ENCODE measurements at places on chromosomes 5 and 9.

- no peak for DNase-seq
Measured at GRCh38 chr9:93665128-93665636, 88.8 kb downstream of the PHF2 start.

DNA sequence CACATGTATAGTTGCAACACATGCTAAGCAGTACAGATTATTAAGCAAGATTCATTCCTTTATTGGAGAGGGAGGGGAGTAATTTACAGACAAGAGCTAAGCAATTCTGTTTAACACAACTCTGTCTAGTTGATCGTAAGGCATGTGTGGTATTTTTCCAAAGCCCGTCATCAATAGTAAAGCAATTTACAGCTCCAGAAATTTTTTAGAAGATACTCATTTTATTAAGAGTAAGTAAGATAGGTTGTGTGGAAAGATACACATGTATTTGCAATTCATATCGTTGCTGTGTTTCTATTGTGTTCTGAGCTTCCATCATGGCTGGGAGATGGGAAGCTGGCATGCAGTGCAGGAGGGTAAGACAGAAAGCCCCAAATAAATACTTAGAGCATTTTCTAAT, 289.2 kb upstream of the TMEM161B start:
- no peak for DNase-seq

GRCh38 chr9:105320568-105320967, 76.1 kb downstream of the SLC44A1 start:
- DNase-seq, result no peak

DNA sequence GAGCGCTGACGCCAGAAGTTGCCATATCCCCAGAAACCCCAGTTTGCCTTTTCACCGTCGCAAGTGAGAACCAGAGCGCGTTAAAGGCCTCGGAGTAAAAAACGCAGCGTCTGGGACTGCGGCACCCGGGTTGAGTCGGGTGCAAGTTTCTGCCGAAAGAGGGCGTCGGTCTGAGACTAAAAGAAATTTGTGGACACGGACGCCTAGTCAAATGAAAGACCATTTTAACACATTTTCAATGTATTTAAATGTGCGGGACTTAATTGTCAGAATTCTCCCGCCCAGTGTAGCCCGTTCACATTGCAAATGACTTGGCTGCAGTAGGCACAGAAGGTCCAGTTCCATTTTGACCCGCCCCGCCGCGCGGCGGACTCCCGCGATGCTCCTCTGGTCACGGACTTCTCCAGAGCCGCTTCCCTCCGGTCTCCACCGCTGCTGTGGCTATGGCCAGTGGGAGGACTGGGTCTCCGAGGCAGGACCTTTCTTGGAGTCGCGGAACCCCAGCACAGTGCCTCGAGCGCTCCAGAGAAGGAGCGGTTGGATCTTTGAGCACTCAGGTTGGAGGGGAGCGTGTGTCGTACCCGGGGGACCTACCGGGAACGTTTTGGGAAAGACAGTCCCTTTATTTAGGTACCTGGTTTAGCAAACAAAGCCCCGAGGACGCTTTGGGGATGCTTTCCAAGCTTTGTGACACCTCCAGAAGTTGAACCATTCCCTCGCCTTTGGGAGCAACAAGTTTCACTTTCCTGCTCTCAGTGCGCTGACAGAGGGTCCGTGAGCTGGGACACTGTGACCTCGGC, 1.2 kb upstream of the NPR3 start:
- peak; percentile 77 for DNase-seq

DNA sequence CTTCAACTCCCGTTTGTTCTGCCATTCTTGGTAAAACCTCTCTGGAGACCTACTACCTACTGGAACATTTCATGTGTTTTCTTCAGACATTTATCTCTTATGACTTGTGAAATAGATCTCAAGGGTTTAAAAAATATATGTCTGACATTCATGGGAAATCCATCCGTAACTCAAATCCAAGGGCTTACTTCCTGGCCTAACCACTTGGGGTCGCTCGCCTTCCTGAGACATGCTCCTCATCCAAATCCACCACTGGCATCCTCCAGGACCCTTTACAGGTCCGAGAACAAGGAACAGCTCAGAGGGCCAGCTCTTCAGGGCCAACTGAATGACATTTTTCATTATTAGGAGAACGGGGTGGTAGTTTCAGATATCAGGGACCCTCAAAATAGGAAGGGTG, 235.1 kb upstream of the TUT7 start:
- no peak for DNase-seq

DNA sequence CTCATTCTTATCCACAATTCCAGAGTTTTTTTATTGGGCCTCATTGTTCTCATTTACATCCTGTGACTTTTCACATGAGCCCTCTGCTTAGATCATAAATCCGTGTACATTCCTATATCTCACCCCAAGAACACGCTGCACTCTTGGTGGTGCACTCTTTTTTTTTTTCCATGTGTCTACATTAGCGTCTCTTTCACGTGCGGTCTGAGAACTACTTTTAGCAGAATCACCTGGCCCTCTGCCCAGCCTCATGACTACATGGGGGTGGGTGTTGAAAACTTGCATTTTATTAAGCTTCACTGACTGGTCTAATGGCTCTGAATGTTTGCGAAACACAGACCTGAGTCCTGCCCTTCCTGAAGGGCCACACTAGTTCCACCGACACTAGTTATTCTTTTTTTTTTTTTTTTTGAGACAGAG, 18.6 kb downstream of the C9orf57 start:
- DNase-seq, result no peak

- DNase-seq, result no peak
Measured at GRCh38 chr9:114343471-114344187, 14.0 kb downstream of the ORM2 start.

DNA sequence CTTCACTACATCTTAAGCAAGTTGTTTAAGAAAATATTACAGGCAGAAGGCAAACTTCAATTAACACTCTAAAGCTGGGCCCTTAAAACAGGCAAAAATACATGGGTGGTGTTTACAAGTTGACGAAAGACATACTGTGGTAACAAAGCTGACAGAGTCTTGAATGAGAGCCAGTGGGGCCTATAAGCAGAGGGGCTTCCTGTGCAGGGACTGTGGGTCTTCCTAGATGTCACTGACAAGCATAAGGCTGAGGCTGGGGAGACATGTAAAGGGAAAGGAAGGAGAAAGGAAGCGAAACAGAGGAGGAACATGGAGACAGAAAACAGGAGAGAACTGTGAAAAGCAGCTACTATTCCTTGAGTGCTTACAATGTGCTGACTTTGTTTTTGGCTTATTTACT, 308.0 kb upstream of the RPS23 start:
- no peak for DNase-seq

DNA sequence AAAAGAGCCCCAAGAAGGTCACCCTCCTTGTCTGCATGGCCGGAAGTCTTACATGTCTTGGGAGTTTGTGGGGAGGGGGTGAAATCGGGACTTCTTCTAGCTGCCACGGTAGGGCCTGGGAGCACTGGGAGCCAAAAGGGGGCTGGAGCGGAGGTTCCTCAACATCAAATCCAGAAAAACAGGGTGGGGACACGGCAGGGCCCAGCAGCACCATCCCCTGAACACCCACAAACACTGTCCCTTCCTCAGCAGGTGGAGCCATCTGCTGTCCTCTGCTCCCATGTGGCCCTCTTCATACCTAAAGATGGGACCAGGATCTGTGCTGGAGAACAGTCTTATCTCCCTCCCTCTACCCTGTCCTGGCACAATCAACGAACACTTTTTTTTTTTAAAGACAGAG, 2.7 kb downstream of the TERT start:
- DNase-seq, result peak; percentile 14

GRCh38 chr5:43191740-43192557, at the start of gene NIM1K:
TSS of gene NIM1K (plus strand) at chr5:43192225. CDS start at chr5:43245776, 53,551 bp downstream.
- peak; percentile 68 for DNase-seq

DNA sequence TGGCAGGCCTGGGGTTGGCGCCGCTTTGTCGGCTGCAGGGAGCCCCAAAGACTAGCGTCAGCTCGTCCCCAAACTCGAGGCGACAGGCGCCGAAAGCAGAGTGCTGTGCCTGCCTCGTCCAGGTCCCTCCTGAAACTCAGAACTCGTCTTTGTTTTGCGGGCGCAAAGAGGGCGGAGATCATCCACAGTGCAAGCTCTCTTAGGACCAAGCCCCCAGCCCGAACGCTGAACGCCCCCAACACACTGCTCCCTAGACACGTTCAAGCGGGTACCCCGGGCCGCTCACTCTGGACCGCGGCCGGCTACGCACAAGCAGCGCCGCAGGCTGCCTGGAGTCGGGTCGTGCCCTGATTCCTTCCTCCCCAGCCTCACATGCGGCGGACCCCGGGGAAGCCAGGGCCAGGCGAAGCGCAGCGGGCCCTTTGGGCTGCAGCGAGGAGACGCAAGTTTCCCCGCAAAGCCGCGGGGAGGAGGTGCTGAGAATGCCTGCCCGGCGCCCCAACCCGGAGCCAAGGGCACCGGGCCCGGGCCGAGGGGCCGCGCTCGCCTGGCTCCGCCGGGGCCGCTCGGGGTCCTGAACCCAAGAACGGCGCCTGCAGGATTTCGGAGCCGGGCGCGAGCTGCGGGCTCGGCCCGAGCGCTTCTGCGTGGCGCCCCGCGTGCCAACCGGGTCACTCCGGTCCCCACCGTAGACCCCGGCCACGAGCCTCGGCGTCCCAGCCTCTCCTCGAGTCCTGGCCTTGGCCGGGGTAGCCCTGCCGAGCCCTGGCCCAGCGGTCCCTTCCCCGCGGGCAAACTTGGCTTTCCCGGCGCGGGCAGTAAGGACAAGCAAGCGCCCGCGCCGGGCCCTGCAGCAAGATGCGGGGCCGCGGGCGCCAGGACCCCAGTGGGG, 738 bp downstream of the FSTL4 start:
- peak; percentile 45 for DNase-seq

DNA sequence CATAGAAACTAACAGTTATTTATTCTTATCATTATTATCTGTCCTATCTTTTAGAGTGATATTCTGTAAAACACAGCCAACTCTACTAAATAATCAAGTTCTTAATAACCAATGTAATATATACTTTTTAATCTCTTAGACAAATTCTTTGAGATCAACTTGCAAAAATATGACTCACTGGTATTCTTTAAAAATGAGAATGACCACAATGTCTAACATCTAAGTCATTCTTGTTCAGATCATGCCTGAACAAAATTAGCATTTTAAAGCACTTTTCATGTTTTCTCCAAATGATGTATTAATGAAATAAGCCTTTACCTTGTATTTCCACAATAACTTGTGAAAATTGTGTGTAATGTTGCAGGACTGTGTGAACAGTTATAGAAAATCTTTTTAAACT, 356.9 kb upstream of the RGMB start:
- no peak for DNase-seq

GRCh38 chr9:129889941-129890717, 54.9 kb downstream of the USP20 start:
- DNase-seq, result peak; percentile 66

GRCh38 chr9:97740848-97741821, 44.0 kb upstream of the XPA start:
- peak; percentile 46 for DNase-seq

DNA sequence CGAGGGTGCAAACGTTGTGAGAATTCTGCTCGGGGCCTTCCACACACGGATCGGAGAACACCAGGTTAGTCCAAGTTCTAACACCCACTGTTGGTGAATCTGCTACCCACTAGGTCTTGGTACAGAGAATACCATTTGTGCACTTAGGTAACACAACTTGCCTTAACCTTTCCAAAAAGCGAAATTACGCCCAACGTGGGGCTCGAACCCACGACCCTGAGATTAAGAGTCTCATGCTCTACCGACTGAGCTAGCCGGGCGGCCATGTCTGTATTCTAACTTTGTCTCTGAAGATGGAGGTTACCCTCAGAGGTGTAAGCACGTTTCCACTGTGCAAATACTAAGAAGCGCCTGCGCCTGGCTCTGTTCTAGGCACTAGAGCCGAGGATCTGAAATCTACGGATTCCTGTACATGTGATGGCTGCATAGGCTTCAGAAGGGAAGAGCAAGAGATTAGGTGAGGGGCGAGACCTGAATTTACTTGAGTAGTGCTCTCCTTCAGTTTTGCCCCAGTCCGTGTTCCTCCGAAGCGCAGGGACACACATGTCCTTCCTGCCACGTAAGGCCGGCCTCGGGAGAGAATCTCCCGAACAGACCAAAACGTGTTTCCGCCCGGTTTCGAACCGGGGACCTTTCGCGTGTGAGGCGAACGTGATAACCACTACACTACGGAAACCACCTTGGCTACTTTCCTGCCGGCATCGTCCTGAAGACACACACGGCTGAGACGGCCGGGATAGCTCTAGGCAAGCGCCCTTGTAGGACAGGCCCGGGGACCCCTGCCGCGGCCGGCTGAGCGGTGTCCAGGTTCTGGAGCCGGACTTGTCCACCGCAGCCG, 1.1 kb upstream of the TRIM41 start:
- DNase-seq, result peak; percentile 100

DNA sequence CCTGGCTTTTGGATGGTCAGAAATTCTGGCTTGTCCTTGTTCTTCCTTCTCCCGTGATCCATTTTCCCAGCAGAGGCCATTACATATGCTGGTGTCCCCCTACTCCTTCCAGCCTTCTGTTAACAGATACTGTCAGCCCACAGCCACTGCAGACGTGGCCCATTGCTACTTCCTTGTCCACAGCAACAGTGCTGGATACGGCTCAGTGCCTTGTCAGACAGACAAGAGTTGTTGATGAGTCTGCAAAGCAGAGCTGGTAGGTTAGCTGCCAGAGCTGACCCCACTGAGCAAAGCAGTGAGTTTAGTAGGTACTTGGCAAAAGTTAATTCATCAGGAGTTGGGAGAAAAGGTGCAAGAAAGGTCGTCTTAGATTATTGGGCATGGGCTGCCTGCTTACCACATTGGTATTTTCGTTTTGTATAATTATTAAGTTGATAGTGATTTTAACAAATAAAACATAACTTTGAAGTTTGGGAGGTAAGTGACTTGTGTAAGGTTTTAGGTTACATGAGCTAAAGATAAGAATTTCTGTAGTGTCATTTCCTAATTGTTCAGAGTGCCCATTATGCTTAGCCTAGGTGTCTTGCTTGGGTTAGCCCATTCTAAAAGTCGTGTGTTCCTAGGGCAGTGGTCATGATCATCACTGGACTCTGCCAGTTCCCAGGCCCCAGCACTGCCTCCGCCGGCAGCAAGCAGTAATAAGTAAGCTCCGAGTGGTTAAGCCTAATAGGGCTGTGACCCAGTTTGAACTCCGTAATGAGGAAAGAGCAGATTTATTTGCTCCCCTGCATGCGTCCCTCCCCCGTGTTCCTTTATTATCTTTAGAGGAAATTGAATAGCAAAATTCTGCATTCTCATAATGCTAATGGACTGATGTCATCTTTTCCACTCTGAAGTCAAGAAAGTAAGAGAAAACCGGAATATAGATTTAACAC, 292.0 kb downstream of the FANCC start:
- DNase-seq, result no peak

- peak; percentile 21 for DNase-seq
Measured at GRCh38 chr5:134965271-134965825, 2.4 kb upstream of the CATSPER3 start.

GRCh38 chr5:93723681-93724080, 17.7 kb downstream of the POU5F2 start:
- DNase-seq, result no peak
